Activated T-cell treated with anti-CD3 and anti-CD28 coated beads for 48 hours (primary cell): ENCODE measurements at places on chromosomes 7 and 10.
A peak's percentile ranks its signal among the peaks of the same experiment; 100 is the strongest.

- DNase-seq = no peak
Observed at GRCh38 chr7:130475776-130476175, 16.1 kb upstream of the MEST start.

DNA sequence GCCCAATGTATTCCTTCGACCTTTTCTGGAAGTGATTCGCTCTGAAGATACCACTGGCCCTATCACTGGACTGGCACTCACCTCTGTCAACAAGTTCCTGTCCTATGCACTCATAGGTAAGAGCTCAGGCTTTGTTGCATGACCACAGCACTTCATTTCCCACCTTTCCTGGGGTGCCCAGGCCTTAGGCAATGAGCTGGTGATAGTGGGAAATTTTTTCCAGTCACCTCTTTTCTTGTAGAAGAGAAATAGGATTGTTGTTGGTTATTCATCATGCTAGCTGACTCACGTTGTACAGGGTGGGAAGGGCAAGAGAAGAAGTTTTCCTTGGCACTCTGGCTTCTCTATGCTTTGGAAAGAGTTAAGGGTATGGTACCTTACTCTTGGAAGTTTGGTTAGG, 51.4 kb upstream of the NFKB2 start:
- DNase-seq = no peak

GRCh38 chr7:106486331-106486730, 174.6 kb downstream of the CCDC71L start:
- no peak for DNase-seq

DNA sequence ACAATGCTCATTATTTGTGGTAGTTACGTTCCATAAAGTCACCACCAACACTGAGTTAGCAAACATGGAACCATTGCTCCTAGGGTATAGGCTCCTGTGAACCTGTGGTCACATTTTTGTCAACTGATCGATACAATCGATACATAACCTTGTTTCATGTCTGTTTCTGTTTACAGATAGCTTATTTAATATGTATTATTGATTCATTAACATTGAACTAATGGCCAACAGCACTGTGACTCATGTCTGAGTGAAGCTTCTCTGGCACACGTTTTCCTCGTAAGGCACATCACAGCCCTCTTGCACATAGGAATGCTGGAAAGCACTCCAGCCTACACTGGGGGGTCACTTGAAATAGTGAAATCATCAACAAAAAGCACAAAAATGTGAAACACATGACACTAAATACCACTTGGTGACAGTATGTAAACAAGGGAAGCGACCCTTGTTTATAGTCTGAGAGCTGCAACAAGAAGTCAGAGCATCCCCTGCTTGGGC, 27.0 kb downstream of the GHRHR start:
- no peak for DNase-seq

- no peak for DNase-seq
Observed at GRCh38 chr10:95815133-95815532, 59.2 kb downstream of the ENTPD1 start.

DNA sequence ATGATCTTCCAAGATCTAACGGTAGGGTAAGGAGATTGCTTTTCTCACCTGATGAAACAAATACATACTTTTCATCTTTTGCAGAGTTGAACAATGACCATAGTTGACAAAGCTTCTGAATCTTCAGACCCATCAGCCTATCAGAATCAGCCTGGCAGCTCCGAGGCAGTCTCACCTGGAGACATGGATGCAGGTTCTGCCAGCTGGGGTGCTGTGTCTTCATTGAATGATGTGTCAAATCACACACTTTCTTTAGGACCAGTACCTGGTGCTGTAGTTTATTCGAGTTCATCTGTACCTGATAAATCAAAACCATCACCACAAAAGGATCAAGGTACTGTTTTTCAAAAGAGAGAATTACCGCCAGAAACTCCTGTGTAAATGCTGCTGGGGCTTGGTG, 79.9 kb downstream of the ANKRD61 start:
- DNase-seq = no peak

DNA sequence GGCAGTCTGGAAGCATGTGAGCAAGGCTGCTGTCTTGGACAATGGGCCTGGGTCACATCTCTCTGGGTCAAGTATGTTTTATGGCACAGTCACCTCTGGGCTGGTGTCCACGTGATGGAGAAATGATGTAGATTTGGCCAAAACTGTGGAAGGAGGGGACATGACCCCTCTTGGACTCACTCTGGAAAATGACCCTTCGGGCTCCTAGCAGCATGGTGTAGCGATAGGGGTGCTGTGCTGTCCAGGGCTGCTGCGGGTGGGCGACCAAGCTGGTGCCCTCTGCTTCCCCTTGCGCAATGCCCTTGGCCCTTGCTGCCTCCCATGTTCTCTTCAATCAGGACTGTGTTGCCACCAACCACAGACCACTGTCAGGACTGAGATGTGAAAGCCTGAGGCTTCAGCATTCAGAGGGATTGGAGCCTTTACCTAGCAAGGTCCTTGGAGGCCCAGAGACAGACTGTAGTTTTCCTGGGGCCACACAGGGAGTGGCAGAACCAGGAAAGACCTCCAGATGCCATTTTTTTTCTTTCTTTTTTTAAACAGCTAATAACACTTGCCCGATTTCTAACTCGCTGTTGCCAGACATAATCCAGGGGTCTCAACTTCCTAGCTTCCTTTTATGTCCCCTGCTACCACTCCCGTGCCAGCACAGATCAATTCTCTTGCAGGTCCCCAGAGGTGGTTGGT, 6.1 kb downstream of the CYP26A1 start:
- no peak for DNase-seq

DNA sequence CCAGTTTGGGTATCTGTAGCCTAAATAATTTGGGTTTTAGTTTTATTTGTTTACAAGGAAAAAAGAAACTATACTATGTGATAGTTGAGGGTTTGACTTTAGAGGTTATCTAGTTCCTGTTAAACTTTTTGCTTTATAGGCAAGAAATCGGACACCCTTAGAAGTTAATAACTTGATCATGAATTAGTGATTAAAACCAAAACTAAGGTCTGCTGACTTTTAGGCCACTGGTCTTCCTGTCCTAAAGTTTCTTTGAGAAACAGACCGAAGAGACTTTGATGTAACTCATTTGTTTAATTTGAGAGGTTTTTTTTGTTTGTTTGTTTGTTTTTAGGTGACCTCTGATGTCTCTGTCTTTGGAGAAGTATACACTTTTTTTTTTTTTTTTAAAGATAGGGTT, 59.7 kb downstream of the PHTF2 start:
- no peak for DNase-seq

- no peak for DNase-seq
Observed at GRCh38 chr7:11448323-11448722, 383.7 kb downstream of the THSD7A start.

DNA sequence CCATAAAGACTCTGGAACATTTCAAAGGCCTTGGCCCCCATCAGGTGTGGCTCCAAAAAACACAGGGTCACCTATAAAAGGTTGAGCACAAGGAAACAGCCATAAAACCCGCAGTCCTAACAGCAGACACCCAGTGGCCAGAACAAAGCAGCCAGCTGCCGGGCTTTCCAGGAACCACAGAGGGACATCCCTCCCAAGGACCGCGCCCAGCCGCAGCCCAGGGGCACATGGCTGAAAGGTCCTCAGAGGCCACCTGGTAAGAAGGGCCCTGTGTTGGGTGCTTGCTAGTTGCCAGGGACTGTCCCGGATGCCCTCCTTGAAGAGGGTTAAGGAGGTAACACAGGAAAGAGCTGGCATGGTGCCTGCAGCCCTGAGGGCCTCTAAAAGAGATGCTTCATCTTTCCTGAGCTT, 32.7 kb downstream of the KCNMA1 start:
- no peak for DNase-seq

GRCh38 chr7:3272691-3273141, 28.3 kb upstream of the SDK1 start:
- no peak for DNase-seq

DNA sequence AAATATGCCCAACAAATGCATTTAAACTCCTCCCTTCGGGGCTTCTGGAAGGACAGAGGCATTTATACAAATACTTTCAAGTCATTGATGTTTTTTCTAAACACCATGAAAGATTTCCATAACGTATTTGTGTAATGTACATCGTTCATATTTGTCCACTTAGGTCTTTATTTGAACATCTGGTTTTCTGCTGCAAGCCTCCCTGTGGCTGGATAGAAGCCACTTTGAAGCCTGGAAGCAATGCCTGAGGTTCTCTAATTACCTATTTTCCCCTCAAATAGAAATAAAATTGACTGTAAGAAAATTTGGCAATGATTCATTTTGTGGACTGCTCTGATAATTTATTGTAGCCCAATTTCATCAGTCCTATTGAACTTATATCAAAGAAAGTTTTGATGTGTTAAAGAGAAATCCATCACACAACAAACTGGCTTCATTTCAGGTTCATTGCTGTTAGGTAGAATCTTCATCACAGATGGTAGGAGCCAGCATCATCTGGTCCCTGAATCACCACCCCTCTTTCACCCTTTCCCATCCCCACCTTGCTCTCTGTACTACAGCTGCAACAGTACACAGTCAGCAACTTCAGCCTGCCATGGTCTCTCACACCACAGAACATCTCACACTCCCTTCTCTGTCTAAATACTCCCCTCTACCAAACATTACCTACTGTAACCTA, 186.0 kb upstream of the MGMT start:
- DNase-seq = no peak

GRCh38 chr7:116364469-116364868, 135.1 kb upstream of the CAV2 start:
- no peak for DNase-seq

- no peak for DNase-seq
Observed at GRCh38 chr10:29546773-29547313, 87.9 kb downstream of the SVIL start.

- no peak for DNase-seq
Observed at GRCh38 chr10:23433701-23434100, 5.2 kb upstream of the OTUD1 start.

- DNase-seq = no peak
Observed at GRCh38 chr10:93726024-93726423, 23.6 kb upstream of the FRA10AC1 start.

GRCh38 chr10:74827045-74827441, 643 bp downstream of the KAT6B start:
- DNase-seq = no peak

- no peak for DNase-seq
Observed at GRCh38 chr7:240146-240676, 47.8 kb downstream of the FAM20C start.

- no peak for DNase-seq
Observed at GRCh38 chr10:23362879-23363792, 18.5 kb upstream of the C10orf67 start.

GRCh38 chr7:10128748-10129147, 844.9 kb upstream of the PHF14 start:
- DNase-seq = no peak

- no peak for DNase-seq
Observed at GRCh38 chr7:47351233-47352154, 230.4 kb downstream of the TNS3 start.

DNA sequence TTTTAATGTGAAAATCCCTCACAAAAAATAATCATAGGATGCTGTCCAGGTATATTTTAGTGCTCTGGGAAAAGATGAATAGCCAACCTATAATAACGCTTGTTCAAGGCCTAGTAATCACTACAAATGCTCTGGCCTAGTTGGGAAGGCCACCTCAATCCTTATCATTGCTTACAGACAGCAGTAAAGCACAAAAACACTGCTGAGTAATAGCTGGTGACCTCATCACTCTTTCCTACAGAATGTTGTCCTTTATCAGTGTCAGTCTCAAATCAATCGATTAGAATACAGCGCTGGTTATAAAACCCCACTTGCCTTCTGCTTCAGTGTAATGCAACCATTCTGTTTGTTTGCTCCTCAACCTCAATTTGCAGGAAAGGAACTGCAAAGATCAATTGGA, 72.6 kb upstream of the STEAP1 start:
- no peak for DNase-seq

GRCh38 chr7:47806701-47807103, 141.6 kb downstream of the PKD1L1 start:
- DNase-seq = no peak

- no peak for DNase-seq
Observed at GRCh38 chr10:110507346-110507745, 9.6 kb downstream of the DUSP5 start.

GRCh38 chr7:1593091-1593866, 23.4 kb upstream of the PSMG3 start:
- DNase-seq = no peak

GRCh38 chr7:85508642-85509410, 322.0 kb upstream of the SEMA3D start:
- DNase-seq = no peak

GRCh38 chr10:86829472-86829871, 73.1 kb downstream of the BMPR1A start:
- no peak for DNase-seq

GRCh38 chr10:1932692-1933094, 195.4 kb upstream of the ADARB2 start:
- DNase-seq = no peak

GRCh38 chr10:103706047-103706446, 149.3 kb downstream of the SH3PXD2A start:
- DNase-seq = no peak

DNA sequence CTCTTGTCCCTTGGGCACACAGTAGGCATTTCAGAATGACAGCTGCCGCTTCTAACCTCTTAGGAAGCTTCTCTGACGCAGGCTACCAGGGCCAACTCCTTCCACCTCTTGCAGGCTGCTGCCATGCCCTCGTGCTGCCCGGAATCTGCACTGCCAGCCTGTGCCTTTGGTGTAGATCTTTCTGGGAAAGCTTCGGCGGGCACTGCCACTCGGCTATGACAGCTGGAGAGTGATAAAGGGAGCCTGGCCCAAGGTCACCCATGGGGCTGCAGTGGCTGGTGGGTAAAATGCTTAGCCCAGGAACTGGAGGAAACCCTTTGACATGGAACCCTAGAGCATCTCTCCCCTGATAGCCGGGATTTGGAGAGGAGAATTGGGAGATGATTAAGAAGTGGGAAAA, 78.0 kb upstream of the C1QL3 start:
- DNase-seq = no peak

GRCh38 chr7:150335774-150336112, 5.7 kb downstream of the RARRES2 start:
- no peak for DNase-seq

- no peak for DNase-seq
Observed at GRCh38 chr10:43648095-43648397, 635 bp downstream of the ZNF32 start.

DNA sequence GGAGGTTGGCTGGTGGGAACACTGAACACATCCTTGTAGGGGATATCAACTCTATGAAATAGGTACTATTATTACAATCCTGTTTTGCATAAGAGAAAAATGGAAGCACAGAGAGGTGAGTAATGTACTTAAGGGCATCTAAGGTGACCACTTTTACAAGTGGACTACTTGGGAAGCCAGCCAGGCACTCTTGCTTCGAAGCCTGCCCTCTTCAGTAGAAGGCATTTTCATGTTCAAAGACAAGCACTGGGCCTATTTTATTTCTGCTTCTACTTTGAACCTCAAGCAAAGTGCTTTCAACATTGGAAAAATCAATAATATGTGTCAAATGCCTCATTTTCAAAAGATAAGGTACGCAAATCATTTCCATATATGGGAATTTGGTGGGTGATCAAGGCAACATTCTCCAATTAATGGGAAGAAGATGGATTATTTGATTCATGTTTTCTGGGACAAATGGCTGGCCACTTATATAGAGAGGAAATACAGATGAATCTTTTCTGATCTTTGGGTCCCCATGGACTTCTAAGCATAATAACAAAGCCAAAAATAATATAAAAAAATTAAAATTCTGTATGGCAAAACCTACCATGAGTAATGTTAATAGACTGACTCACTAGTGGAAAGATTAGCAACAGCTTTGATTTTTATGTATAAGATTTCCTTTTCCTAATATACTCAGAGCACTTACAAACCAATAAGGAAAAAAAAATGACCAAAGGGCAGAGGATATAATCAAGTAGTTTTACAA, 270.2 kb downstream of the FRMD4A start:
- DNase-seq = no peak

- DNase-seq = peak; percentile 9
Observed at GRCh38 chr7:156616269-156617202, 24.0 kb upstream of the RNF32 start.
